ENCODE measurements at places on chromosomes 13 and 19. TPM values are rescaled to one million over a fixed set of nuclear protein-coding genes. Genes with fewer than 3 reads are reported as not detected.

GRCh38 chr13:109481040-109481439 lies 305.3 kb downstream of the IRS2 start:
- no peak for DNase-seq

- DNase-seq = no peak
Observed at GRCh38 chr13:51330791-51331190, 8.7 kb upstream of the SERPINE3 start.

GRCh38 chr19:10817291-10818038 lies 18.5 kb downstream of the TMED1 start:
- DNase-seq = peak; percentile 49

- no peak for DNase-seq
Observed at GRCh38 chr13:73715114-73715910, 418.9 kb downstream of the KLF12 start.

DNA sequence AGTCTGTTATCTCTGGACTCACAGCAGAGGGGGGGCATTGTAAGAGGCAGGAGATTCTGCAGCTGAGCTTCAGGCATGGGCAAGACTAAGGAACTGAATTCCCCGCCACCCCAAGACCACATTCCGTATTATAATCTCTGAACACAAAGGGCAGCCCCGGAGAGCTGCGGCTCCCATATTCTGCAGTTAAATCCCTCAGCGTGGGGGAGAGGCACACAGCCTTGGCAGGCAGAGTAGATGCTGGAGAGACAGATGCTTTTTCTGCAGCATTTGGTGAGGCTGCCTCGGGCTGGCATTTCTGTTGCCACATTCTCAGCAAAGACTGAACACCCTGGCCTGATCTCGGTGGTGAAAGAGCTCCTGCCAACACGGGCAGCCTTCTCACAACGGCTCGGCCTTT lies 12.9 kb downstream of the CHAF1A start:
- DNase-seq = no peak

DNA sequence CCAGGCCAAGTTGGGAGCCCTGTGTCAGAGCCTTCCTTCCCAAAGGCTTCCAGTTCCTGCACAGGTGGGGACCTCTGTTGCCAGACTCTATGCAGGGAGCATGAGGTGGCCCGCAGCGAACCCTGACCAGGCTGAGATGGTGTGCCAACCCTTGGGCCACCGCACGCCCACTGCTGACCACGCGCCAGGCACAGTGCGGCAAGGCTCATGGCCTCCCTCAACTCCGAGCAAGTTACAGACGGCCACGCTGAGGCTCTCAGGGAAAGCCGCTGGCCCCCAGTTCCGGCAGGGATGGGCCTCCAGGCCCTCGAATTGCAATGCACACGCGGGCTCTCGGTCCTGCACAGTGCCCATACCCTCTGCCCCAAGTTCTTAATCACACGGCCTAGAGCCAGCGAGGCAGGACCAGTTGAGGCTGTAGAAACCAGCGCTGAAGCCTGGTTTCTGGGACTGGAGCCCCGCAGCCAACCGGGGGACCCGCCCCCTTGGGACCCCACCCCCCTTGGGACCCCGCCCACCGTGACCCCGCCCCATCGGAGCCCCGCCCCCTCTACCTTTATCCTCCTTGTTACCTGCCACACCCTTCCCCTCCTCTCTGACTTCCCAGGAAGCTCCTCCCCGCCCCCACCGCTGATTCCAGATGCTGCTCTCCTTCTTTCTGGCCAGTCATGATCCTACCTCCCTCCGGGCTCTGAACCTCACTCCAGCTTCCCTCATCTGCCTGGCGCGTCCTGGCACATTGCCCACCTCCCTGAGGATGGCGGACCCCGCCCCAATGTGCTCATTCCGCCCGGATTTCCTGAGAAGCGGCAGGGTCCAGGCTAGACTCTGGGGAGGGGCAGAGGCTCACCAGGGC lies 6.0 kb downstream of the PEX11G start:
- no peak for DNase-seq

Gene CDX2
- not detected for total RNA-seq

Gene FOXA3
- not detected for total RNA-seq

Measured in heart right ventricle (tissue), 16 donors.